ENCODE measurements at places on chromosomes 1 and 21. TPM values are rescaled to one million over a fixed set of nuclear protein-coding genes. Genes with fewer than 3 reads are reported as not detected.

DNA sequence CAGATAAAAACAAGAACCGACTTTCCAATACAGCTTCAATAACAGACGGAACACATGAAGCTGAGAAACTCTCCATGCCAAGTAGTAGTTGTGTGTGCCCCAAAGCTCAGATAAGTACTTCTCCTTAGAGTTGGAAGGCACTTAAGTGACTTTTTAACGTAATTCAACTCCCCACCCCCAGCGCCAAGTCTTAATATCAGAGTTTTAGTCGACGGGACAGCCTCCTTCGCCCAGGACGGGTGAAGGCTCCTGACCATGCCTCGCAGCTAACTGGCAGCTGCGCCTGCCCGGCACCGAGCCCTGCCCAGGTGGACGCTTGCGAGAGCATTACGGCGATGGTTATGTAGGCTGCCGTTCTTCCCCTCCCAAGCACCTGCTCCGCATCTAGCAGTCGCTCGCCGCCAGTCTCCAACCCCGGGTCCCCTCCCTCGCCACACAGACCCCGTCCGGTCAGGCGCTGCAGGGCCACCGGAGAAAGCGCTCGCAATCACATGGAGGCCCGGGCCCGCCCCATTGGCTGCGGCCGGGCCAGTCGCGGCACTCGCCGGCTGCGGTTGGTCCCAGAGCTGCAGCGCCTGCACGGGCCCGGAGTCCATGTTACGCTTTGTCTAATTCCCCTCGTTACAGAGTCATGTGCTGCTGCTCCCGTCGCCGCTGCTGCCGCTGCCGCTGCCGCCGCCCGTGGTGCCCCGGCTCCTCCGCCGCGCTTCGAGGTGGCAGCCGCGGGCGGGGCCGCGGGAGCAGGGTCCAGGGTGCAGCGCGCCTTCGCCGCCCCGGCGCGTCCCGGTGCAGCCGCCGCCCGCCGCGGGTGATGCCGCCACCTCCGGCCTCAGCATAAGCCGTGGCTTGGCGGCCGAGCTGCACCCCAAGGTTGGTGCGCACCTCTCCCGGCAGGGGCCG, at the start of gene LRRC8D:
Gene LRRC8D (plus strand): TSS at position 611 of the 900 bp plus-strand sequence. CDS start 112,037 bp downstream, outside the sequence.
- peak; percentile 86 for DNase-seq

- no peak for DNase-seq
Observed at GRCh38 chr21:23374155-23374554, 2233.1 kb downstream of the MRPL39 start.

GRCh38 chr1:68213843-68214242, 18.5 kb downstream of the WLS start:
- DNase-seq: peak; percentile 72

- no peak for DNase-seq
Observed at GRCh38 chr1:225567789-225568188, 85.1 kb downstream of the ENAH start.

GRCh38 chr1:176391621-176392020, 71.4 kb upstream of the PAPPA2 start:
- no peak for DNase-seq

- DNase-seq: no peak
Observed at GRCh38 chr1:44355582-44356305, 687 bp upstream of the ERI3 start.

GRCh38 chr21:42414928-42415769, 11.4 kb downstream of the UBASH3A start:
- no peak for DNase-seq

- peak; percentile 84 for DNase-seq
Observed at GRCh38 chr1:203173566-203173965, 2.1 kb downstream of the MYBPH start.

DNA sequence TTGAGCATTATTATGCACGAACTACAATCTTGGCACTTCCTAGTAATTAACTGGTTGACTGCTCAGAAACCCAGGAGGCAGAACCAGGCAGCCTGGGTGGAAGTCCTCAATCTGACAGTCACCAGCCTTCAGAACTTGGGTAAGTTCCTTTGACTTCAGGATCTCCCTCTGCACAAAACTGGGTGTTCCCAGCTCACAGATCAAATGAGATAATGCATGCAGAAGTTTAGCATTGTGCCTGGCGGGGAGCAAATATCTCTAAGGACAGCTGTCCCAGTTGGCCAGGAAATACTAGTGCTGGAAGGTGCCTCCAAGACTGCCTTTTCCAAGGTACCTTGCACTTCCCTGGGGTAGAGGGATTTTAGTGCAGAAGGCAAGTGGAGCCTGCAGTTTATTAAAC, 294.8 kb downstream of the PCP4 start:
- no peak for DNase-seq

DNA sequence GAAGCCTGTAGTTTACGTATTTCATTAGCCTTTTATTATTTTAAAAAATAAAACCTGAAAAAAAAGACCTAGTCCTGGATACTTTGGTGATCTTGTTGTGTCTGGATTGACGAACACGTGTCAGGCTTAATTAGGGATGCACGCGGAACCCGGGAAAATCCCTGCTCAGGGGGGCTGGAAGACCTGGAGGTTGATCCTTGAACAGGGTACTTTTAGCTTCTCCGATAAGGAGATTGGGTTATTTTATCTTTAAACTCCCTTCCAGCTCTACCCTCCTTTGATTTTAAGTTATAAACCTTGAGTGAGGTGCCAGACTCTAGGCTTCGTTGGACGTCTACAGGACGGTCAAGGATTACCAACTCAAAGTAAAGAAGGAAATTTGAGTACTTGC, 552 bp upstream of the ZNF691 start:
- DNase-seq: no peak

DNA sequence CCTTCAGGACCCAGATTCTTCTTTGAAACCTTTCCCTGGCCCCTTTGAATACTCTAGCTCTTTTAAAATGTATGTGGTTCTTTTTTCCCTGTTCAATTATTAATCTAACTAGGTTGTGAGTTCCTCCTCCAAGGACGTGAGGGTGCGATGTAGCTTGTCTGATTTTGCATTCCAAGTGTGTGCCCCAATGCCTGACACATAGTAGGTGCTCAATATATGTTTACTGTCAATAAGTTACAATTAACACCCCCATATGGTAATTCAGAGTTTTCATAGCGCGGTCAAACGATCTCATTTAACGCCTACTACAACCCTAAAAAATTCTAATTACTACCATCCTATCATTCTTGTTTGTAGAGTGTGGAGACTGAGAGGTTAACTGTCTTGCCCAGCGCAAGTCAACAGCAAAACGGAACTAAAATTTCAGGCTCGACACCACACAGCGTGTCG, 482 bp upstream of the MTR start:
- no peak for DNase-seq

GRCh38 chr1:160772331-160772730, 23.6 kb upstream of the LY9 start:
- no peak for DNase-seq

- no peak for DNase-seq
Observed at GRCh38 chr1:155967341-155968050, 10.9 kb downstream of the ARHGEF2 start.

DNA sequence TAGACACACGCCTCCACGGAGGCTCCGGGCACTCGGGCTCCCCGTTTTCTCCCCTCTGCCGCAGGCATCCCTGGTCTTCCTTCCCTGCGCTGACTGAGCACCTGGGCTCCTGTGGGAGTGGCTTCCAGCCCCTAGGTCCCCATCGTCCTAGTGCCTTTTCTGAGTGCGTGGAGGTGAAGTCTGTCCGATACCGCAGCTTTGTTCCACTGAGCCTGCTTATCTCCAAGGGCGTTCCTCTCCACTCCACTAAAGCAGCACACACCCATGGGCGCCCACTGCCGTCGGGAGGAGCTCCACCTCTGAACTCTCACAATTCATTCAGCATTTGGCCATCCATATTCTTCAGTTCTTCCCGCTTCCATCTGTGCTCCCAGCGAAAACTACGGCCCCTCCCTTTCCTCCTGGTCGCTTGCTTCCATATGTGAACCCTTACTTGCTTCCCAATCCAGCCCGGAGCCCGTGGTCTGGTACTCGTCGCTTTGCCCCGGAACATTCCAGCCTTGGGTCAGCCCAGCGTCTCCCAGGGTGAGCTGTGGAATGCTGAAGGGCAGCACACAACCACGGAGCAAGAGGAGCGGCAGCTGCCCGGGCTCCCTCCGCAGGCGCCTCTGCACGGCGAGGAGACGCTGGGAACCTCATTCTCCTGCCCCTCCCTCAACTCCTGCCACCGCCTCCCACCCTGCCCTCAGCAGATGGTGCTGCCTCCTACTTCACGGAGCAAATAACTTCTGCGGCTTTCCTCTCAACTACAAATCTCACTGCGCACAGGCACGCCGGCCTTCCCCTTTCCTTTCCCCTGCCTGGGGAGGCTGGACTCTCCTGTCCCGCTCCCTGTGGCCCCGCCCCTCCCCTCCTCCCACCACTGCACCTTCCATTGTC, 27.5 kb downstream of the ATP8B2 start:
- DNase-seq: peak; percentile 51

GRCh38 chr1:25559031-25559430, 15.6 kb downstream of the LDLRAP1 start:
- DNase-seq: no peak

DNA sequence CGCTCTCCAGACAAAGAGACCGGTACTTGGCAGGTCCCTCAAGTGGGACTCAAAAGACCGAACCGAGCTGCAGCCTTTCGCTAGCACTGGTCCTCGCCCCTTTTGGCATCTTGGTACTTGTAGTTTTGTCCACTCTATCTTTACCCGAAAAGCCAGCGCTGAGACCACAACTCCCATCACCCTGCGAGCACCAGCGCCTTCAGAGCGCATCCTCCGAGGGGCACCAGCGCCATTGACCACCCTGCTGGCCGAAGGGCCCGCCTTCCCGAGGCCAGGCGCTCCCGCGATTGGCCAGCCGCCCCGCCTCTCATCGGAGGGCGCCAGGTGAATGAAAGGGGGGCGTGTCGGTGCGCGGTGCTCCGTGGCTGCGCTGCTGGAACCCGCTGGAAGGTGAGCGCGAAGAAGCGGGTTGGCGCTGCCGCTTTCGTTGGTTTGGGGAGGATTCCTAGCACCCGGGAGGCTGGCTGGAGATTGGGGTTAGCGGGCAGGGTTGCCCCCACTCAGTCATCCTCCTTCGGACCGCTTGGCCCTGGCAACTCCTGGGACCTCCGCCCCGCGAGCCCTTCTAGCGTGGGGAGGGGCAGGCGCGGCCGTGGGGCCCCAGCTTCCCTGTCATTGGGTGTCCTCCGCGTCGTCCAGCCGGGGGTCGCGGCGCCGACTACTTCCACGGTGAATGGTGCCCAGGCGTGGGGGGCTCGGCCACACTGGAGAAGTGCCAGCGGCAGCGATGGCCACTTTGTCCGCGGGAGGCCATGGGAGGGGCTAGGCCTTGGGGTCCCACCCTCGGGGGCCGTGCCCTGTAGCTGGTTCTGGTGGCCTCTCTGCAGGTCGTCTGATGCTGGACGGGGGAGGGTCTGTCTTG, at the start of gene ZBTB8B:
Gene ZBTB8B (plus strand): TSS at position 357 of the 862 bp plus-strand sequence. CDS start 5,553 bp downstream, outside the sequence.
- DNase-seq: peak; percentile 90

- DNase-seq: peak; percentile 14
Observed at GRCh38 chr1:199173356-199173755, 534.5 kb downstream of the PTPRC start.

GRCh38 chr1:216904471-216904870, 181.2 kb upstream of the ESRRG start:
- DNase-seq: no peak

DNA sequence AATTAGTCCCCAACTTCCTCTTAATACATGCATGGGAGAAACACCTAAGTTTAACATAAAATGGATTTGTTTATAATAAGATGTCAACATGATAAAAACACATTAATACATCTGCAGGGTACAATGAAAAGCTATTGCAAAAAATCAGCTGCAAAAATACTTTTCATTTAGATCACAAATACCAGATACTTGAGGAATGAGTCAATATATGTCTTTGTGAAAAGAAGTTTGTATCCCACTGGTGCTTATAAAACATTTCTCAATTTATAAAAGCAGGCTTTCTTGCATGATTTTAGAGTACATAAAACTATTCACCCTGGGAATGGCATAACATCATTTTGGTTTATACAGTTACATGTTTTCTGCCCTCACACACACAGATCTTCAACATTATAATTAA, 18.6 kb upstream of the PRKAA2 start:
- DNase-seq: peak; percentile 18

DNA sequence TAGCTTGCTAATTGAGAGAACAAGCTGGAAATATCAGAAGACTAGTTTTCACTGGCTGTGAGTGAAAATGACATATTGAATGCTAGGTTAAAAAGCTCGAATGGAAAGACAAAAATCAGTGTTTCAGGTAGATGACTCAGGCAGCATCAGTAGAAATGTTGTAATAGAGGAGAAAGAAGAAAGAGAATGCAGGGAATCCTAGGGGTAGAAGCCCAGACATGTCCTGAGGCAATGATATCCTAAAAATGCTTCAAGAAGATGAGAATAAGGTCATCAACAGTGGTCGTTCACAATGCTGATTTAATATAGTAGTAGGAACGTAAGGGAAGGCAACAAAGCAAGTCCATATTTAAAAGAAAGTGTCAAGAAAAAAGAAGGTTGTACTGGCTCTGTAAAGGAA, 96.7 kb upstream of the HP1BP3 start:
- DNase-seq: no peak

GRCh38 chr1:200861937-200862647, 10.7 kb upstream of the GPR25 start:
- DNase-seq: no peak

- DNase-seq: no peak
Observed at GRCh38 chr1:4090556-4090955, 190.5 kb upstream of the C1orf174 start.

GRCh38 chr1:151143986-151144385, 2.4 kb downstream of the SEMA6C start:
- DNase-seq: no peak

DNA sequence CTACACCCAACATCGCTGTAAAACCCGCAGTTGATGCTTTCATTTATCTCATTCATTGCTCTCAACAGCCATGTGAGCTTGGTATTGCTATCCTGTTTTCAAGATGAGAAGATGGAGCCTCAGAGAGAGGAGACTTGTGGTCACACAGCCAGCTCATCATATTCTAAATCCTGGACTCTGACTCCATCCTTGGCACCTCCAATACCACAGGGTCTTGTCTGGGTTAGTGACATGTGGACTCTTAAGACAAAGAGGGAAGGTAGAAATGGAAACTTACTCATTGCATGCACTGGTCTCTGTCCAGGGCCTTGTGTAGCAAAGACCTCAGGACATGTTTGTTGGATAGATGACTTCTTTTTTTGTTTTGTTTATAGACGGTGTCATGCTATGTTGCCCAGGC, 7.0 kb upstream of the RNF19B start:
- DNase-seq: no peak

GRCh38 chr1:60989749-60990713, 92.3 kb upstream of the NFIA start:
- peak; percentile 95 for DNase-seq

IGSF8 gene
- 20.9 TPM for polyA plus RNA-seq

RGS16 gene
- 9.4 TPM for polyA plus RNA-seq

TRIM46 gene
- 0.81 TPM for polyA plus RNA-seq

SYNJ1 gene
- polyA plus RNA-seq: 4.7 TPM

TMPRSS15 gene
- 0.90 TPM for polyA plus RNA-seq

COQ8A gene
- polyA plus RNA-seq: 46.1 TPM

FALEC gene
- polyA plus RNA-seq: 0.56 TPM

ADGRB2 gene
- polyA plus RNA-seq: 21.0 TPM

RSPH1 gene
- 0.27 TPM for polyA plus RNA-seq

PRAMEF12 gene
- not detected for polyA plus RNA-seq

MTMR11 gene
- 22.6 TPM for polyA plus RNA-seq

GJA8 gene
- polyA plus RNA-seq: not detected

SPRR3 gene
- polyA plus RNA-seq: 0.18 TPM

PAPPA2 gene
- polyA plus RNA-seq: 0.55 TPM

ILDR2 gene
- polyA plus RNA-seq: 2.9 TPM

HOOK1 gene
- polyA plus RNA-seq: 3.2 TPM

AMIGO1 gene
- polyA plus RNA-seq: 10.7 TPM

TDRD5 gene
- polyA plus RNA-seq: not detected

All from muscle of leg (tissue), 16 donors.